ENCODE measurements at places on chromosomes 3 and 15. TPM values are rescaled to one million over a fixed set of nuclear protein-coding genes. Genes with fewer than 3 reads are reported as not detected.

FBN1 gene
- total RNA-seq: 0.86 TPM

PLA2G4E gene
- total RNA-seq: not detected

VILL gene
- total RNA-seq: 12.4 TPM

SH2D7 gene
- not detected for total RNA-seq

ARMC8 gene
- 33.5 TPM for total RNA-seq

MST1R gene
- 8.1 TPM for total RNA-seq

ITIH1 gene
- total RNA-seq: 0.31 TPM

SLC28A1 gene
- total RNA-seq: not detected

LIPH gene
- total RNA-seq: 1.3 TPM

CYP1A1 gene
- total RNA-seq: 0.07 TPM

GOLGA8T gene
- not detected for total RNA-seq

DNA sequence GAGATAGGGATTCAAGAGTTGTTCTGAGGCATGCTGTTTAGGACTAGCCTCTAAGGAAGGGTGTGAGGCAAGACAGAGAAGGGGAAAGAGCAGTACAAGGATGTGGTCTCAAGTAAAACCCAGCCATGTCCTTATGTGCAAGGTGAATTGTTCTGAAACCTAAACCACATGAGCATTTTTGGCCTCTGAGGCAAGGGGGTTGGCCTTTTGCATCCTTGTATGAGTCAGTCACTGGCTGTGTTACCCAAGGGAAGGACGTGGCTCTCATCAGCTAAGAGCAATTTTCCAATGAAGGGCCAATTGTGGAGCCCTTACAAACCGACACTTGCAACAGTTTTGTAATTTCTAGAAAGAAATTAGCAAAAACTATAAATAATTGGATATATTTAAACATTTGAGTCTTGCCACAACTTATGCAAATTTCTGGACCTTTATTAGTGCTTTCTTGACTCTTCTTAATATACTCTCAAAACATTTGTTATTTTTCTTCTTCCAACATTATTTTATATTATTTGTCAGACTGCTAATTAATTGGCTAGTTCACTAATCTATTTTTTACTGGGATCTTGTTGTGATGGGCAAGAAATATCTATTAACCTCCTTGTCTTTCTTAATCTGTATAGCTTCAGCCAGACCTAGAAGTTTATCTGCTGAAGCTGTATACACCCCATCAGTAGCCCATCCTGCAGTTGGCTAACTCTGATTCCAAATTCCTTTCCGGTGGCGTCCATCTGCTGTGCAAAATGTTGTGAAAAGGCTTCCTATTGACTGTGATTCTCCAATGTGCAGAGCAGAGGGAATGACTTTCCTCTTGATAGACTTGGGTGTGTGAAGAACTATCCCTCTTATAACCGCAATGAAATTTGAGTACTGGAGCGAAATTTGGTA, 97.7 kb upstream of the P2RY1 start:
- DNase-seq: no peak

DNA sequence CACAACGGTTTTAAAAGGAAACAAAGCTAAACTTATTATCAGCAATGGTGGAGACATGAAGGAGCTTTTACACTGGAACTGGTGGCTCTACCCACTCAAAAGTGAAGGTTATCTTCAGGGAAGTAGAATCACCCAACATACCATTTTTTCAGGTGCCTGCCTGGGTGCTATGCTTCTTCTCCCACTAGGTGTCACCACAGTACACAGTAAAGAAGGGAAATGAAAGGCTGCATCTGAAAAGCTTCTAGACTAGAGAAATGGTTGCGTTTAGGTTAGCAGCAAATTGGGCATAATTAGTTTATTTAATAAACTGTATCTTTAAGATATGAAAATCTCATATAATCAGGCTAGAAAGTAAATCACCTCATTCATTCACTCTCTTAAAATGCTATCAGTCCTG, 47.0 kb upstream of the SELENOK start:
- DNase-seq: peak; percentile 48

GRCh38 chr3:8094415-8094814, 407.2 kb upstream of the LMCD1 start:
- DNase-seq: no peak

- DNase-seq: no peak
These were observed 53.9 kb downstream of the FGD5 start for GRCh38 chr3:14872706-14873105.

- no peak for DNase-seq
These were observed 49.6 kb downstream of the PCSK6 start for GRCh38 chr15:101439920-101440319.

DNA sequence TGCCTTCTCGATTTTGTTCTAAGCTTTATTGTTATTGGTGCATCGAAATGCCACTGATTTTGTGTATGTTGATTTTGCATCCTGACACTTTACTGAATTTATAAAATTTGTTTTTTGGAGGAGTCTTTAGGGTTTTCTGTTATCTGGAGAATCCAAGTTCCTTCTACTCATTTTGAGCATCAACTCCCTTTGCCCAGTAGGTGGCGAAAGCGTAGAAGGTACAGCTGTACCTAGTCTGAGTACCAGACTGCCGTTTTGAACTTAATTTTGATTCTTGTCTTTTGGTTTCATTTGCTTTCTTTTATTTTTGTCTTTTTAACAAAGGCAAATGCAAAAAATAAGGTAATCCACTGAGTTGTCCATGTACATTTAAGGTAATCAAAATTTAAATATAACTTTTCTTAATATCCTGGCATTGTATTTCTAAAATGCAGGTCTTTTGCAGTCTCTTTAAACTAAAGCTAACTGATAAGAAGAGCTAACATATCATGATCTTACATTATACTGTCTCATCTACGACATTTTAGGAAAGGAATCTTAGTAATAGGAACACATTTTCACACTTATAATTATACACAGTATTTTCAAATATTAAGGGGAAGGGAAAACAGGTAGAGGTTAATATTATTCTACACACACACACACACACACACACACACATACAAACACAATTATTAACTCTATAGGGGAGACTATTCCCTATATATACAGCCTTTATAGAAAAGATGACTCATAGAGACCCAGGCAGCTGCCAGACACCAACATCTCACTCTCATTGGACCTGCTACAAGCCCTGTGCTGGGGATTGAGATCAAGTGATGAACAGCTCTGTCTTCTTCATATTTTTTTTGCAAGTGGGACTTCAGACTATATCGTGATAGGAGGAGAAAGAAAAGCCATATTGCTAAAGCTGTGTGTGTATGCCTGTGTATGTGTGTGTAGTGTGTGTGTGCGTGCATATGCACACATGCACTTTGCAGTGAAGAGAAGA, 71.8 kb downstream of the SYNPR start:
- DNase-seq: peak; percentile 33

- DNase-seq: no peak
These were observed 94.8 kb upstream of the TLE3 start for GRCh38 chr15:70192490-70192889.

- DNase-seq: no peak
These were observed 159.0 kb downstream of the FRMD5 start for GRCh38 chr15:44035781-44036699.

DNA sequence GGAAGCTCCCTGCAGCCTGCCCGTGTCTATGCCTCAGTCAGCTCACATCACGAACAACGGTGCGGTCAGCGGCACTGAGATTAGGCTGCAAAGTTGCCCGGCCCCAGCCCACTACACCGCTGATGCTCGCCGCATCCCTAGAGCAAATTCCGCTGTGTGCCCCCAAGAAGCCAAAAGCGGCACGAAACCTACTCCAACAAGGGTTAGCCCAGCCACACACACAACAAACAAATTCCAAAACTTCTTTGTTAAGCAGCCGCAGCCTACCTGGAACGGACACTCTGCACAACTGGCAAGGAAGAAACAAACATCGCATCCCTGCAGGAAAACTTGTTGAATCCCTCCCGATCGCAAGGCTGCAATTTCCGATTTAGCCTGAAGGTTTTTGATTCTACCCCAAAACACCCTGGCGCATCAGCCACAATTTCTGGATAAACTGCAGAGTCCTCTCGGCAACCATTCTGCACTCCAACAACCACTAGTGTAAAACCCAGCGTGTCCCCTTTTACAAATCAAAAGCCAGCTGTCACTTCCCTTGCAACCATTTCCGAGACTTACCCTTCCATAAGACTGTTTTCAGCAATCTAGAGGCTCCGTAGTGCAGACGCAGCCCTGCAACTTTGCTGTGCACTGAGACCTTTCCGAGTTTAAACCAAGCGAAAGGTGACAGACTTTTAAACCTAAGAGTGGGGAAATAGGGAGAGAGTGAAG, 449 bp downstream of the ROBO1 start:
- DNase-seq: no peak

- no peak for DNase-seq
These were observed 559.3 kb upstream of the ARRDC4 start for GRCh38 chr15:97401195-97401594.

GRCh38 chr15:77025083-77025901, 30.4 kb downstream of the PSTPIP1 start:
- DNase-seq: no peak

- DNase-seq: no peak
These were observed 8.2 kb upstream of the GANC start for GRCh38 chr15:42264795-42265194.

DNA sequence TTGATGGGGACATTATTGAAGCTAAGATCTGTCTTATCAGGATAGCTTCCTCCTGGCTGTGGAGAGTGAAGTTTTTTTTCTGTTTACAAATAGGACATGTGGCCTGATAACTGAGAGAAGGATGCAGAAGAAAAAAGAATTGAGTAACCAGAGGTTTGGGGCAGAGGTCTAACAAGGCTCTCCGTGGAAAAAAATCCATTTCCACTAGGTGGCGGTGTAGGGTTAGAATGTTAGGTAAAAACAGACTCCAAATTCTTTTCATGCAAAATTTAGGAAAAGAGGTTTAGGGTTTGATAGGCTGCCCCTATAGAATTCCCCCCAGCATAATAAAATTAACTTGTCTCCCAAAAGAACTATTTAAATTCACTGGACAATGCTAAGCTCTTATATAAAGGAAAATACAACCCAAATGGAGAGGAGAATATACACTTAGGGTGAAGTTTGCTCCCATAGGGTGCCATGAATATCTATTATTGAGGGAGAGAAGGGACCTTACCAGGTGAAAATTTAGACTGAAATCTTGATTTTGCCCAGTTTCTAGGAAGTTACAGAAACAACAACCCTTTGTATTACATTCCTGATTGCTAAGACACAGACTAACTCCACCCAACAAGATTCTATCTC, 1560.4 kb downstream of the OTOL1 start:
- DNase-seq: peak; percentile 29

DNA sequence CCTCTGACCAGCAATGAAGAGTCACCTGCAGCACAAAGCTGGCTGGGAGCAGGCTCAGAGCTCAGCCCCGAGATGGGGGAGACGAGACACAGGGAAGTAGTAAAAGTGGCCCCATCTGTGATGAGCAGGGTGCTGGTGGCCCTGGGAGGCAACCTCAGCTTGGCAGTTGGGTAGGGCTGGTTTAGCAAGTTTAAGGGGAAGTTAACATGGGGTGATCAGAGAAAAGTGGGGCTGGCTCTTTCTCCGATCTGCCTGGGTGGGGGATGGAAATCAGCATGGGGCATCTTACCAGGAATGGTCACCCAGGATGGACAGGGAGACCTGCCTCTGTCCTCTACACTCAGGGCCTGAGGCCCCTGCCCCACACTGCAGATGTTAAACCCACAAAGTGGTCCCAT, 29.9 kb upstream of the SFMBT1 start:
- DNase-seq: no peak

DNA sequence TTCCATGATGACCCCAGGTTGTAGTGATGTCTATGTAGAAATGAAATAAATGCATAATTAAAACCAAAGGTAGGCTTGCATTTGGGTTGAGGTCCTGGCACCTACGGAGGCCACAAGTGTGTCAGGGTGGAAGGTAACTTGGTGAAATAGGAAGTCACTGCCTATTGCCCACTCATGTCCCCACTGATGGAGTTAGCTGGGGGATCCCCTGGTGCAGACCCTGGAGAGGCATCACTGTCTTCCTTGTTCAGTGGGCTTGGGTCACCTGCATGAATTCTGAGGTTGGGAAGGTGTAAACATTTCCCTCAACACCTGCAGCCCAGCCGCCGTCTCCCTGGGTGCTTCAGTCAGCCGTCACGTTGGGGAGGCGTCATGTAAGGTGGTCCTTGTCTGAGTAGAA, 97.1 kb downstream of the APBA2 start:
- DNase-seq: no peak

- no peak for DNase-seq
These were observed 20.3 kb upstream of the IL16 start for GRCh38 chr15:81176291-81176893.

- no peak for DNase-seq
These were observed 8.1 kb downstream of the CISH start for GRCh38 chr3:50603261-50604109.

GRCh38 chr15:76107169-76107568, 47.4 kb downstream of the TMEM266 start:
- DNase-seq: no peak

DNA sequence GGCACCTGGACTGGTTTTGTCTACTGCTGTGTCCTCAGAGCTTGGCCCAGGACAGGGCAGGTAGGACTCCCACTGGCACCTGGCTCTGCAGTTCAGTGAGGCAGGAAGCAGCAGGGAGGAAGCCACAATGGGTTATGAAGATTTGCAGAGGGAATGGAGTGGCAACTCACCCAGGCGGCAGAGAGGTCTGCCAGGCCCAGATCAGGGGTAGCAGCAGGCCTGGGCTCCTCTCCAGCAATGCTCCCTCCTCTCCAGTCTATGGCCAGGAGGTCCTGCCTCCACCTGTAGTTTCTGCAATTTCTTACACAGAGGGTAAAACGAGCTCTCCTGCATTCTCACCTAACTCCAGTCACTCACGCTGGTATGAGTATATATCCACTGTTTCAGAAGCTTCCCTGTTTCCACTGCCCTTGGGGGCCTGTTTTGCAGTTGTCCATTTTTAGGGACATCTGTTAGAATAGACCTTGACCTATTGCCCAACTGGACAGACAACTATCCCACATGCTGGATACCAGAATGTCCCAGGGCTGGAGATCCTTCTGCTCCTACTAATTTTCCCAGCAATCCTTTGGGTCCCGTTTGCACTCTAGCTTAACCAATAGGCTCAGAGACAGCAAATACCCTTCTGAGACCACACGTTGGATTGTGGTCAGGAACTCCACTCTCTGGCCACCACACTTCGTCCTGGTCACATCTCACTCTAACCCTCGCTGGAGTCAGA, 35.2 kb downstream of the HMCES start:
- DNase-seq: no peak

GRCh38 chr15:94970096-94970495, 738.7 kb downstream of the MCTP2 start:
- no peak for DNase-seq

GRCh38 chr3:59545374-59545773, 495.5 kb upstream of the CFAP20DC start:
- DNase-seq: no peak

- DNase-seq: no peak
These were observed 28.3 kb downstream of the ST8SIA2 start for GRCh38 chr15:92421976-92422375.

GRCh38 chr3:8778475-8778874, 9.1 kb upstream of the OXTR start:
- no peak for DNase-seq

Data from K562 (cell line).